Smooth muscle cell of bladder (primary cell): ENCODE measurements at places on chromosomes 5 and 9. TPM values are rescaled to one million over a fixed set of nuclear protein-coding genes. Genes with fewer than 3 reads are reported as not detected.

Gene GEMIN5
- 9.7 and 12.3 TPM in 2 replicates for total RNA-seq

Gene PCDHGA11
- 6.4 and 8.5 TPM in 2 replicates for total RNA-seq

Gene MGAT1
- total RNA-seq, result 71.5 and 103 TPM in 2 replicates

Gene SLC6A3
- total RNA-seq, result under 0.01 TPM in 1 of 2 replicates, not detected in the other

Gene TAF1L
- under 0.01 TPM in 1 of 2 replicates, not detected in the other for total RNA-seq

Gene DROSHA
- total RNA-seq, result 40.5 and 40.8 TPM in 2 replicates

Gene ACTBL2
- total RNA-seq, result 1.1 and 3.0 TPM in 2 replicates

Gene MEIKIN
- not detected in 2 replicates for total RNA-seq
